Esophagus squamous epithelium (tissue), 5 donors: ENCODE measurements at places on chromosomes 13 and 19.
A peak's percentile ranks its signal among the peaks of the same experiment; 100 is the strongest.

DNA sequence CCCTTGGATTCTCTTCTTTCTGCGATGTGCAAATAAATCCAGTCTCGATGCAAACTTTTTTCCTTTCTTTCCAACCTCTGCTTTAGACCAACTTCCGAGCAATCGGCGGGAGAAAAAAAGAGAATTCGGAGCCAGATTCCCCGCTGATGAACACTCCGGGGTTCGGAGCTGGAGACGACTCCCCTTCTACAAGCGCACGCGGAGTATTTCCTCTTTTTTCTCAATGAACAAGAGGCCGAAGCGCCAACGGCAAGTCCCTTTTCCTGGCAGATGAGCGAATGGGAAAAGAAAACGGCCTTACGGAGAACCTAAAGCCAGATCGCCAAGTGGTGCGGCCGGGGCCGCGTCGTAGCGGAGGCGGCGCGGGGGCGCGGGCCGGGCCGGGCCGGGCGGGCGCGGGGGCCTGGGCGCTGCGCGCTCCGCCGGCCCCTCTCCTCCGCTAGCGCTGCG, 250 bp downstream of the SPRY2 start:
- H3K27ac ChIP-seq, result peak overlapping the region; percentile 97
- peak; percentile 14 for DNase-seq
- peaks cover 8% of the 10 kb centered on the region for H3K4me1 ChIP-seq

DNA sequence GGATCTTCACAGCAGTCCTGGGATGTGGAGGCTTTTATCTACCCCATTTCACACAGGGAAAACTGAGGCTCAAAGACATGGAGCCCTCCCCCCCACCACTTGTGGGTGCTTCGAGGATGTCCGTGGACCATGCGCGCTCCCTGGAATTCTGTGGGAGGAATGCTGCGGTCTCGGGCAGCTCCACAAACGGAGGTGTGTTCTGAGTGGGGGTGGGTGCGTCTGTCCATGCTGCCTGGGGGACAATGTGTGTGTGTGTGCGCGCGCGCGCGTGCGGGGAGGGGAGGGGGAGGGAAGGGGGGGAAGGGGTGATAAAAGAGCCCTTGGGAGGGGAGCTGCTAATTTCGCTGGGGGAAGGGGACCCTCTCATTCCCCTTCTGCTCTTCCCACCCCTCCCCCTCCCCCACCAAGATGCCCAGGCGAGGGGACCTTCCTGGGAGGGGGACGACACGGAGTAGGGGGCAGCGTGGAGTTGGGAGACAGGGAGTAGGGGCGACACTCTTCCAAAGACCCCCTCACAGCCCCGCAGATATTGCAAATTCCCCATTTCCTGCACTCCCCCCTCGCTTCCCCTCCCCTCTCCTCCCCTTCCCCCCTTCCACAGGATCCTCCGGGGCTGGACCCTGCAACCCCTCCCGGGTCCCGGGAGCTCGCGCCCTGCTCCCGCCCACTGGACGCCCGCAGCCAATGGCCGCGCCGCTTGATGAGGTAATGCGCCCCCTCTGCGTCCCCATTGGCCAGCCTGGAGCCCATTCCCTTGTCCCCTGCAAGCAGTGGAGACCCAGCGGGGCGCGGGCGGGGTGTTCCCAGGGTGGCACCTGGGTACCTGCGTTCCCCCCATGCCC, 18.9 kb upstream of the ZNRF4 start:
- H3K27me3 ChIP-seq, result no peaks in the 10 kb centered on the region
- H3K27ac ChIP-seq, result no peak overlapping the region
- no peak overlapping the region for H3K4me3 ChIP-seq
- DNase-seq, result no peak

- no peaks in the 10 kb centered on the region for H3K4me1 ChIP-seq
- DNase-seq, result no peak
- H3K27me3 ChIP-seq, result no peaks in the 10 kb centered on the region
- H3K27ac ChIP-seq, result no peak overlapping the region
- no peak overlapping the region for H3K4me3 ChIP-seq
Observed at GRCh38 chr13:105058517-105058916, 1476.9 kb downstream of the EFNB2 start.

DNA sequence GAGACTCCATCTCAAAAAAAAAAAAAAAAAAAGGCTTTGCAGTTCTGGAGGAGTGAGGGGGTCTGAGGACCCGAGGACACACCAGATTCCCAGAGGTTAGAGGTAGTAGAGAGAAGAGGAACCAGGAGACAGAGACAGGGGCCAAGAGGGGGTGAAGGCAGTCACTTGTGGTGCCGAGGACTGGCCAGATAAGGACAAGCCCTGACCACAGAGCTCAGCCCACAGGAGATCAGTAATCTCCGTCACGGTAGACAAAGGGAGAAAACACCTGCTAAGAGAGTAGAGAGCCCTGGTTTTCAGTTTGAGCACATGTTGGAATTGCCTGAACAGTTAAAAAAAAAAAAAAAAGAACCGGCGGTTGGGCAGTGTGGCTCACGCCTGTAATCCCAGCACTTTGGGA, 1.7 kb upstream of the PRAM1 start:
- H3K27me3 ChIP-seq, result no peaks in the 10 kb centered on the region
- no peaks in the 10 kb centered on the region for H3K36me3 ChIP-seq
- no peak overlapping the region for H3K27ac ChIP-seq

GRCh38 chr19:55156202-55157063, 1.1 kb downstream of the TNNI3 start:
- H3K4me3 ChIP-seq, result peak overlapping the region; percentile 22
- no peaks in the 10 kb centered on the region for H3K36me3 ChIP-seq
- H3K4me1 ChIP-seq, result no peaks in the 10 kb centered on the region
- H3K27ac ChIP-seq, result no peak overlapping the region

- DNase-seq, result no peak
- H3K27ac ChIP-seq, result peak overlapping the region; percentile 93
- no peaks in the 10 kb centered on the region for H3K27me3 ChIP-seq
- peaks cover 56% of the 10 kb centered on the region for H3K4me1 ChIP-seq
- no peaks in the 10 kb centered on the region for H3K36me3 ChIP-seq
Observed at GRCh38 chr13:76884186-76884906, 1.9 kb downstream of the KCTD12 start.

GRCh38 chr19:9650345-9650744, 24.6 kb downstream of the ZNF562 start:
- no peak for DNase-seq
- H3K27ac ChIP-seq, result no peak overlapping the region
- H3K4me1 ChIP-seq, result no peaks in the 10 kb centered on the region
- H3K4me3 ChIP-seq, result no peak overlapping the region

DNA sequence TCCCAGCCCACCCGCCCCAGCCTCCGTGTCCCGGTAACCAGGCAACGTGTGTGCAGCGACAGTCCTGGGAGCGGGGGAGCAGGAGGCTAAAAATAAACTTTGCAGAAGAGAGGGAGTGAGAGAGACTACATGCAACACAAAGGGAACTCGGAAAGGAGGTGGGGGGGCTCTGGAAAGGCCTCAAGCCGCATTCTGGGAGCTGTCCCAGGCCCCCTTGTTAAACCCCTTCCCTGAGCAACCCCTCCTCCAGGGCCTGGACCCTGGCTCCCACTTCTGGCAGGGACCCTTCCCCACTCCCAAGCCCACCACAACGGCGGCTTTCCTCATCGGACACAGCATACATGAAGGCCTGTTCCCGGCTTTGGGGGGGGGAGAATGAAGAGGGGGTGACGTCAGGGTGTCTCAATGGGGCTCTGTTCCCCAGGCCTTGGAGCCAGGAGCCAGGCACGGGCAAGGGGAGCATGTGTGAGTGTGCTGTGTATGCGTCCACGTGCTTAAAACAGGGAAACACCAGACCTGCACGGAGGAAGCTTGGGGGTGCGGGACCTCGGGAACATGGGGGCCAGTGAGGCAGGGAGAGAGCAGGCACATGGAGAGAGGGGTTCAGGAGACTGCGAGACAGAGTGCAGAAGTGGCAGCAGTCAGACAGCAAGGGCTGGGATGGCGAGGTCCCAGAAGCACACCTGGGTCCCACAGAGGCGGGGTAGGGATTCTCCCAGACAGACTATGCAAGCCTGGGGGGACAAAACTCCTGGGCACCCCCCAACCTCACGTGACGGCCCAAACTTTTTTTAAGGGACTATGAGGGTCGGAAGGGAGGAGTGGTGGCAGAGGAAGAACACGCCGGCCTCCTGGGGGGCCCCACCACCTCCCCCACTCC, 2.3 kb downstream of the ERF start:
- H3K27ac ChIP-seq, result peak overlapping the region; percentile 100
- DNase-seq, result no peak
- peaks cover 27% of the 10 kb centered on the region for H3K4me1 ChIP-seq
- H3K4me3 ChIP-seq, result peak overlapping the region; percentile 99

DNA sequence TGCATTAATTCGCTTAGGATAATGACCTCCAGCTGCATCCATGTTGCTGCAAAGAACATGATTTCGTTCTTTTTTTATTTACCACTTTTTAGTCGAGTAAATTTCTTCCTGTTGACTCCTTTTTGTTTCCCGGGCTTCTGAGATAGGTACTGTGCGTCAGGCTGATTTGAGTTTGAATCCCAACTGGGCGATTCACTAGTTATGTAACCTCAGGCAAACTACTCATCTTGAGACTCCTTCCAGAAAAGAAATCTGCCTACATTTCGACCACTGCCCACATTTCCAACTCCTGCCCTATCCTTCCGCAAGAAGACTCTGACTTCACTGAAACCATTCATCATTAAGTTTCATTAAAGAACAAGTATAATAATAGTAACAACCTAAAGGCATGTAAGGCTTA, 8.2 kb downstream of the SCEL start:
- H3K36me3 ChIP-seq, result no peaks in the 10 kb centered on the region
- no peak for DNase-seq
- no peak overlapping the region for H3K27ac ChIP-seq
- no peak overlapping the region for H3K4me3 ChIP-seq
- H3K27me3 ChIP-seq, result no peaks in the 10 kb centered on the region
- peaks cover 22% of the 10 kb centered on the region for H3K4me1 ChIP-seq

- H3K27ac ChIP-seq, result no peak overlapping the region
- H3K4me3 ChIP-seq, result no peak overlapping the region
- no peaks in the 10 kb centered on the region for H3K4me1 ChIP-seq
- no peak for DNase-seq
- H3K36me3 ChIP-seq, result no peaks in the 10 kb centered on the region
Observed at GRCh38 chr13:98405690-98406344, 171.1 kb downstream of the STK24 start.

DNA sequence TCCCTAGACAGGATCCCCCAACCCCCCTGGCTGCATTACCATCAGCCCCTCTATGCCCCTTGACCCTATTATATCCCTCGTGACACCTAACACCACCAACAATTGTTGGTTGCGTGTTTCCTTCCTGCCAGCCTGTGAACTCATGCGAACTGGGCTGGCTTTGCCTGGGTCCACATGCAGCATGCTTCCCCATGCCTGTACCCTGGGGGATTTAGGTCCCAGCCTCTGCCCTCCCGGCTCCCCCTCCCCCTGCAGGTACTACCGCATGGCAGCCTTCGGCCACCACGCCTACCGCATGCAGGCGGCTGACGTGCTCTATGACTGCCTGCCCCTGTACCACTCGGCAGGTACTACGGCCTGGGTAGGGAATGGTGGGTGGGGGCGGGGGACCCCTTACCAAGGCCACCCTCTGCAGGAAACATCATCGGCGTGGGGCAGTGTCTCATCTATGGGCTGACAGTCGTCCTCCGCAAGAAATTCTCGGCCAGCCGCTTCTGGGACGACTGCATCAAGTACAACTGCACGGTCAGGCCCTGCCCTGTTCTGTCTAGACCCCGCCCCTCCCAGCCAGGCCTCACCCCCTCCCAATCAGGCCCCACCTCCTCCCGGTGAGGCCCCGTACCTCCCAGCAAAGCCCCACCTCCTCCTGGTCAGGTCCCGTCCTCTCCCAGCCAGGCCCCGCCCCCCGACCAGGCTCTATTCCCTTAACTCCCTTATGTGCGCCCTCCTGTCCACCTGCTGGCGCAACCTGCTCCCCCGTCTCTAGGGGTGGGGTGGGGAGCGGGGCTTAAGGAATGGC, 18.5 kb downstream of the SLC27A1 start:
- H3K4me3 ChIP-seq, result no peak overlapping the region
- H3K27ac ChIP-seq, result peak overlapping the region; percentile 44
- DNase-seq, result no peak
- no peaks in the 10 kb centered on the region for H3K4me1 ChIP-seq

DNA sequence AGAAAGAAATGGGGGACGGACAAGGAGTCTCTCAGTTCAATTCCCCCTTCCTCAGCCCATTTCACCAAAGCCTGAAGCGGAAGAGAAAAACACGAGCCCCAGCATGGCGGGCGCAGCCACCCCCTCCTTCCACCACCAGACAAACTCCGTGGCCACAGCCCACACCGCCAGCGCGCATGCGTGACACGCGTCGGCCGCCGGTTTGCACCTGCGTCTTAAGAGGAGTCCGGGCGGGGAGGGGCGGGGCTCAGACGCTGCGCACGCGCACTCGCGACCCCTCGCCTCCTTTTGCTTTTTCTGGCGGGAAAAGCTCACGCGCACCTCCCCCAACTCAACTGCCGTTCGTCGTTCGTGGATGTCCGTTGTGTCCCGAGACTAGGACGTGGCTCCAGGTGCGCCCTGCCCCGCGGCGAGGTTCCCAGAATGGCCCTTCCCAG, at the start of gene KASH5:
KASH5 (plus strand) TSS at position 314 of the 437 bp plus-strand sequence. CDS start 2,635 bp downstream, outside the sequence.
- peak; percentile 27 for DNase-seq
- H3K4me1 ChIP-seq, result peaks cover 3% of the 10 kb centered on the region
- no peaks in the 10 kb centered on the region for H3K36me3 ChIP-seq
- no peak within 1 kb of the TSS for H3K27ac ChIP-seq
- peak within 1 kb of the TSS; percentile 21 for H3K4me3 ChIP-seq
- no peaks in the 10 kb centered on the region for H3K27me3 ChIP-seq

- no peaks in the 10 kb centered on the region for H3K4me1 ChIP-seq
- no peaks in the 10 kb centered on the region for H3K27me3 ChIP-seq
- no peak overlapping the region for H3K27ac ChIP-seq
- no peaks in the 10 kb centered on the region for H3K36me3 ChIP-seq
- no peak overlapping the region for H3K4me3 ChIP-seq
Observed at GRCh38 chr13:28415994-28416421, 78.9 kb downstream of the FLT1 start.

- no peaks in the 10 kb centered on the region for H3K27me3 ChIP-seq
- no peaks in the 10 kb centered on the region for H3K4me1 ChIP-seq
- no peak overlapping the region for H3K4me3 ChIP-seq
- no peak for DNase-seq
- H3K27ac ChIP-seq, result no peak overlapping the region
Observed at GRCh38 chr13:70769817-70770216, 661.6 kb upstream of the KLHL1 start.

DNA sequence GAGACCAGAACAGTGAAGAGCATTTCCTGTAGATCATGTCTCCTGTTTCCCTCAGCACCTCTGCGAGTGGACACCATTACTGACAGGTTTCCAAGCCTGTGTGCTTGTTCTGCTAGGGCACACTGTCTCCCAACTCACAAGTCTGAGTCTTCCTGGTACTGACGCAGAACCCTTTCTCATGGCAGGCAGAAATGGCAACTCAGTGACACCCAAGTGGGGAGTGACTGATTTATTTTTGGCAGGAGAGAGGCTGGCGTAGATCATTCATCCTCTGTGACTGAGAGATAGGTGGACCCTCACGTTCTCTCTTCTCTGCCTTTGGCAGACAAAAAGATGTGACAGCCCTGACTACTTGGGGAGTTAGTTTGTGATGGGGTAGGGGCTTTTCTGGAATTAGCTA, 183.4 kb downstream of the RFC3 start:
- H3K4me1 ChIP-seq, result peaks cover 9% of the 10 kb centered on the region
- DNase-seq, result no peak
- H3K27me3 ChIP-seq, result no peaks in the 10 kb centered on the region
- H3K36me3 ChIP-seq, result no peaks in the 10 kb centered on the region
- H3K27ac ChIP-seq, result no peak overlapping the region
